ENCODE measurements at places on chromosomes 16 and 17.

DNA sequence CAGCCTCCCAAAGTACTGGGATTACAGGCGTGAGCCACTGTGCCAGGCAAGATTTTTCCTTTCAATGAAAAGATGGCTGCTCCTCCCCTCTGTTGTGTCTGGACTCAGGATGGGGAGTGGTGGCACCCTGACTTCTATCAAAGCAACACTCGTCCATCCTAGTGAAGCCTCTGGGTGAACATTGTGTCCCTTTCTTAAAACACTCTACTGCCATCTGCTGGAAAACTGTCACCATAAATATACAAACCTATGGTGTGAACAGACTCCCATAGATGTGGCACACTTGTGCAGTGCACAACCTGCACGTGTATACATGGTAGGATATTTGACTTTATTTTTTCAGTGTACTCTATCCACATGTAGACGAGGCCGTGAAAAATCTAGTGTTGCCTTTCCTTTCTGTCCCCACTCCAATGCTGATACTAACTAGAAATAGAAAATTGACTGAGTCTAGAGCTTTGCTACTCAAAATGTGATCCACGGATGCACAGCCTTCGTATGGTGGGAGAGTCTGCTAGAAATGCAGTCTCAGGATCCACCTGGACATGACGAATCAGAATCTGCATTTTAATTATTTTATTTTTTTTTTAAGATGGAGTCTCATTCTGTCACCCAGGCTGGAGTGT lies 55.9 kb upstream of the PLCG2 start:
- peak; percentile 72 for DNase-seq

GRCh38 chr16:17397499-17397891 lies 73.3 kb downstream of the XYLT1 start:
- DNase-seq, result no peak

DNA sequence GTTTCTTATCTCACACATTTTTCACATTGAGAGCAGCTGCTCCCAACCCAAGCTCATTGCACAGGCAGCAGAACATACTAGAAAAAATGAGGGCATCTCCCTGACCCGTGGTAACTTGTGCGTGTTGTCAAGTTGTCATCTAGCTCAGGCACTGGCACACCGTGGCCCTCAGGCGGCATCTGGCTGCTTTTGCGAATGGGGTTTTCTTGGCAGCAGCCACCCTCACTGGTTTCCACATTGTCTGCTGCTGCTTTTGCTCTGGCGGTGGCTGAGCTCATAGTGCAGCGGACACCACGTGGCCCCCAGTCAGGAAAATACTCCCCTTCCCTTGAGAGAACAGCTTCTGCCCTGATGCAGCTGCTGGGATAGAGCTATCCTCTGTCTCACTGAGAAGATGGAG lies 9.4 kb upstream of the TEDC2 start:
- DNase-seq, result no peak

- no peak for DNase-seq
These were observed 70.1 kb downstream of the NLK start for GRCh38 chr17:28112606-28113005.

GRCh38 chr17:66340720-66341119 lies 38.3 kb downstream of the PRKCA start:
- no peak for DNase-seq

- peak; percentile 43 for DNase-seq
These were observed 690 bp downstream of the RHOT1 start for GRCh38 chr17:32142857-32143526.

GRCh38 chr17:79592198-79592597 lies 18.7 kb downstream of the RBFOX3 start:
- no peak for DNase-seq

DNA sequence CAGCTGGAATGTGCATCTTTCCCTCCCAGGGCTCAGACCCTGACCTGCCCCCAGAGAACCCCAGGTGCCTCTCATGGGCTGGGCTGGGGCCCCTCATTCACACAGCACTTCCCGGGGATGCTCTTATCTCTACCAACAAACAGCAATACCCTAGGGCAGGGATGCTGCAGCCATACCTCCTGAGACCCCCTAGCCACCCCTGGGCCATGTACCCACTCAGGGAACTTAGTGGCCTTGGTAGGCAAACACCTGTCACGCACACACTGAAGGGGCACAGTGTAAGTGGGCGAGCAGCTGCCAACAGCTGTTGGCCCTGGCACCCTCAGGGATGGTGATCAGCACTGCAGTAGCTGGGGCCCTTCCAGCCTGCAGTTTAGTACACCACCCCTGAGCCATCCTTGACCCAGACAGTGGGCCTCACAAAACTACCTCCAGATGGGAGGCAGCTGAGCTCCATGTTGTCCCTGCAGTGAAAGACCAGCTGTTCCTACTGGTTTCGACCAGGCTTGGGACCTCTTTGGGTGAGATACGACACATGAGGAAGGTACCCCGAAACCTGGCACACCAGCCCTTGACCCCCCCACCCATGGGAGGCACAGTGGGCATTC lies 1723.6 kb downstream of the TP53TG3F start:
- DNase-seq, result no peak

- DNase-seq, result no peak
These were observed 793 bp upstream of the IRX3 start for GRCh38 chr16:54287131-54288029.

All from fibroblast of the conjunctiva (primary cell).